ENCODE measurements at places on chromosomes 12 and 14.

DNA sequence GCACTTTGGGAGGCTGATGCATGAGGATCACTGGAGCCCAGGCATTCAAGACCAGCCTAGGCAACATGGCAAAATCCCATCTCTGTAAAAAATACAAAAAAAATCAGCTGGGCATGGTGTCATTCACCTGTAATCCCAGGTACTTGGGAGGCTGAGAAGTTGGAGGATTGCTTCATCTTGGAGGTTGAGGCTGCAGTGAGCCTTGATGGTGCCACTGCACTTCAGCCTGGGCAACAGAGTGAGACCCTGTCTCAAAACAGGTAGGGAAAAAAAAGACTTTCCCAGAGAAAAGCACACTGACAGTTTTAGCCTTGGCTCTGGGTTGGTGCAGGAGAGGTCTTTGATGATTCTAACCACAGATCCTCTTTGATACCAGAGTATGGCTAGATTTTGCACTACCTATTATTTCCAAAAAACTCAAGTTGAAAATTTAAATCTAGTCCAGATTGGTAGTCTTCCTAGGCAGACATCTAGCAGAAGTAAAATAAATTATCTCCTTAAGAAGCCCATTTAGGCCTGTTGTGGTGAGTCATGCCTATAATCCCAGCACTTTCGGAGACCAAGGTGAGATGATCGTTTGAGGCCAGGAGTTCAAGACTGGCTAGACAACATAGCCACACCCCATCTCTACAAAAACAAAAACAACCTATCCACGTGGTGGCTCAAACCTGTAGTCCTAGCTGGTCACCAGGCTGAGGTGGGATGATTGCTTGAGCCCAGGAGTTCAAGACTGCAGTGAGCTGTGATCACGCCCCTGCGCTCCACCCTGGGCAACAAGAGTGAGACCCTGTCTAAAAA, 18.6 kb downstream of the LARP4 start:
- DNase-seq = no peak

DNA sequence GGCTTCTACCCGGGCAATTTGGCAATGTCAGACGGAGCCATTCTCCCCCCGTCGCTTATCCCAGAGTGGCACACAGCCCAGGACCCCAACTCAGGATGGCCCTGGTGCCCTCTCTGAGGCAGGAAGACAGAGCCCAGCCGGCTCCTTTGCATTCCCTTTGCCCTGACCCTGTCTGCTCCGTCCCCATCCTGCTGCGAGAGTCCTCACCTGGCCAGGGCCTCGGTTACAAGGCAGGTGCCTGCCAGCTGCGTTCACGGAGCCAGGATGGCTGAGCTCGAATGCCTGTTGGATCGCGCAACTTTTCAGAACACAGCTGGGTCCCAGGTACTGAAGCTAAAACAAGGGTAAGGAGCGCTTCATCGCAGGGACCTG, 18.6 kb downstream of the LRTM2 start:
- DNase-seq = no peak

- no peak for DNase-seq
Measured at GRCh38 chr14:96722736-96723135, 74.4 kb upstream of the VRK1 start.

- peak; percentile 60 for DNase-seq
Measured at GRCh38 chr12:116202940-116203339, 74.6 kb downstream of the MED13L start.

DNA sequence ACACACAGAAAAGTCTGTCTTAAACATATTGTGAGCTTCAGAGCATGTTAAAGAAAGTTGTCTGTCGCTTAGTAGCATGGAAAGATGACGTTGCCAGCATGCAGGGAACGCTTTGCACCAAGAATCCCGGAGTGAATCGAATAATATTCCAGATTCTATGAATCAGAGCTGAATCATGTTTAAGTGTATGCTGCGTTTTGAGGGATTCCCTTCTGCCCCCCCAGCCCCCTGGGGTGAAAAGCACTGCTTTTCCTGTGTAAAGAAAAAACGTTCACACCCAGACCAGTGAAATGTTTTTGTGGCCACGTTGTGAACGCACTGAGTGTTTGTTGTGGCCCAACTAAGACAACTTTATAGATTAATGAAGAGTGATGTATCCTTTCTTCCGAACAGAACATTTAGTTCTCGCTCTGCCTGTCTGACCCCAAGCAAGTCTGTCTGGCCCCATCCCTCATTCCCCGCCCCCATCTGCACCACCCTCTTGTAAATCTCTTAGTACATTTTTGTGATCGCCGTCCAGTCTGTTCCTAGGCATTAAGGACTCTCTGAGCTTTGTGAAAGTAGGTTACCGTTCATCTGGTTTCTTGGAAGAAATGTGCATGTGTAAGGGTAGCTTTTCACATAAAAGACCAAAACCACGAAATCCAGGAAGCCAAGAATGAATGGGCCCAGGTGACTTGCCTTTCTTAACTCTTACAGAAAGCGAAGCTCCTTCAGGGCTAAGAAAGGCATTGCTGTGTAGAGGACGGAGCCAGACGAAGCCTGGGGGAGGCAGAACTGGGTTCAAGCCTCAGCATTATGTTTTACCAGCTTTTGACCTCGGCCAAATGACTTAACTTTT, 103.0 kb downstream of the SAMD4A start:
- DNase-seq = peak; percentile 40

GRCh38 chr12:119457271-119457670, 122.7 kb downstream of the CCDC60 start:
- DNase-seq = no peak

- DNase-seq = no peak
Measured at GRCh38 chr14:68747393-68747792, 45.5 kb downstream of the ZFP36L1 start.

- no peak for DNase-seq
Measured at GRCh38 chr12:93950311-93950710, 198.1 kb upstream of the PLXNC1 start.
